ENCODE measurements at places on chromosomes 11 and 22.
A peak's percentile ranks its signal among the peaks of the same experiment; 100 is the strongest.

DNA sequence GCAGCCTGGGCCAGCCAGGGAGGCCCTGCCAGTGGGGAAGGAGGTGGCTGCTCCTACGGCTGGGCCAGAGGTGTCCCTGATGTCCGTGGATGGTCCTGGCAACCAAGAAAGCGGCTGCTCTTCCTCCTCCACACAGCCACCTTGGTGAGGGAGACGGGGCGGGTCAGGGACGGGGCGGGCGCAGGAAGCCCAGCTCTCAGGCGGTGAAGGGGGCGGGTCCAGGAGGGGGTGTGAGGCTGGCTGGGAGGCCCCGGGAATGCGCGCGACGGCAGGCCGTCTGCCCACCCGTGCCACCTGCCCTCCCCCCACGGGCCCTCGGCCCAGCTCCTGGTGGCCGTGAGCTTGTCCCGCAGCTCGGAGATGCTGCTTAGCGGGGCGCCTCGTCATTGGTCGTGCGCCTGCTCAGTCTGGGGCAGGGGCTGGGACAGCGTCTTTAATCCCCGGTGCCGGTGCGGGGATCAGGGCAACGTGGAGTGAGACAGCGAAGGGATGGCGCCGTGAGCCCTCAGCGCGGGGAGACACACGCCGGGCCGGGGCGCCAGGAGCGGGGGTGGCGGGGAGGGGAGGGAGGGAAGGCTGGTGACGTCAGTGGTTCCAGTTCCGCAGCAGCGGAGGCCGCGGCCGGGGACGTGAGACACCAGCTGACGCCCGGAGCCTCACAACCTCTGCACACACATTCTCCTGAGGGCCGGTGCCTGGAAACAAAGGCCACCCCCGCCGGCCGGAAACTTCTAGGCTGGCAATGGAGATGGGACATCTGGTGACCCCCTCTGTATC lies 6.7 kb upstream of the BRSK2 start:
- DNase-seq: peak; percentile 87

GRCh38 chr11:128551611-128552335 lies 35.6 kb downstream of the ETS1 start:
- DNase-seq: no peak

GRCh38 chr11:47955061-47955755 lies 25.2 kb upstream of the PTPRJ start:
- DNase-seq: no peak

DNA sequence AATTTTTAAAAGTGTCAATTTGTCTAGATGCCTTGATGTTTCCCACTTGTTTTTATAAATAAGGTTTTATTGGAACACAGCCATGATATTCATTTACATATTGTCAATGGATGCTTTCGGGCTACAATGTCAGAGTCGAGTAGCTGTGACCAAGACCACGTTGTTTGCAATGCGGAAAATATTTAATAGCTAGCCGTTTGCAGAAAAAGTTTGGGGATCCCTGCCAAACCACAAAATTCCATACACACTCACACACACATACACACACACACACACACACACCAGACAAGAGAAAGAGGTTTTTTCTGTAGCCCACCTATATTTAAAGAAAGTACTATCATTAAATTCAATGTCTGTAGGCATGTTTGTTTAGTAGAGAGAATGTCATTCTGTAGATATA lies 58.3 kb downstream of the TYR start:
- DNase-seq: no peak

- no peak for DNase-seq
Observed at GRCh38 chr11:102046841-102047240, 396 bp upstream of the CFAP300 start.

GRCh38 chr11:35523331-35523768 lies 2.1 kb downstream of the PAMR1 start:
- DNase-seq: no peak

- DNase-seq: no peak
Observed at GRCh38 chr11:44600839-44601383, 35.4 kb downstream of the CD82 start.

GRCh38 chr11:120547811-120548681 lies 36.5 kb downstream of the GRIK4 start:
- DNase-seq: no peak

- DNase-seq: no peak
Observed at GRCh38 chr22:45502215-45503049, at the start of gene FBLN1. FBLN1 (plus strand) TSS chr22:45502883; CDS start chr22:45502986, 103 bp downstream.

- peak; percentile 59 for DNase-seq
Observed at GRCh38 chr11:811446-812245, 1.9 kb downstream of the RPLP2 start.

DNA sequence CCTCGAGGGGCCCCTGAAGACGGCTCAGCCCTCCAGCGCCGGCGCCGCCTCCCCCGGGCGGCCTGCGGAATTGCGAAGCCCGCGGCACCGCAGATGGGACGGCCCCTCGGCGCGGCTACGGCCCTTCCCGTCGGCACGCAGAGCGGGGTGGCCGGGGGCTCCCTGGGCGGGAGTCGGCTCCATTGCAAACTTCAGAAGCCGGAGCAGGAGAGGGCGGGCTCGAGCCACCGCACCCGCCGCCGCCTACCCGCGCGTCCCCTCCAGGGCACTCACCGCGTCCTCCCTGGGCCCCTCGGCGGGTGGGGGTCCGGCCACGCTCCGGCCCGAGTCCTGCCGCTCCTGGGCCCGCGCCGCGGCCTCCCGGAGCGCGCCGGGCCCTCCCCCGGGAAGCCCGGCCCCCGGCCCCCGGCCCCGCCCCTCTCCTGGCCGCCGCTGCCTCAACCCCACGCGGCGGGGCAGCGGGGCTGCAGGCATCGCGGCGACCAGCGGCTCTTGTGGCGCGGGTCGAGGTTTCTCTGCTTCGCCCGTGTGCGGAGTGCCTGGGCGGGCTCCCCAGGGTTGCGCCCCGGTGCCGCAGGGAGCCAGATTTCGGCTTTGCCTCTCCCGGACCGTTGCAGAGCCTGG lies at the start of gene PACSIN3:
Gene PACSIN3, minus strand, starts transcription at position 359 of the 624 bp plus-strand sequence. CDS start 3,707 bp downstream, outside the sequence.
- DNase-seq: peak; percentile 68

- DNase-seq: no peak
Observed at GRCh38 chr11:6968816-6969215, 42.6 kb downstream of the ZNF215 start.

GRCh38 chr22:20108757-20109230 lies 7.1 kb upstream of the RANBP1 start:
- DNase-seq: no peak

- DNase-seq: peak; percentile 63
Observed at GRCh38 chr22:26398741-26399153, 30.3 kb upstream of the ASPHD2 start.

GRCh38 chr22:47540011-47540410 lies 777.6 kb downstream of the TBC1D22A start:
- DNase-seq: no peak

DNA sequence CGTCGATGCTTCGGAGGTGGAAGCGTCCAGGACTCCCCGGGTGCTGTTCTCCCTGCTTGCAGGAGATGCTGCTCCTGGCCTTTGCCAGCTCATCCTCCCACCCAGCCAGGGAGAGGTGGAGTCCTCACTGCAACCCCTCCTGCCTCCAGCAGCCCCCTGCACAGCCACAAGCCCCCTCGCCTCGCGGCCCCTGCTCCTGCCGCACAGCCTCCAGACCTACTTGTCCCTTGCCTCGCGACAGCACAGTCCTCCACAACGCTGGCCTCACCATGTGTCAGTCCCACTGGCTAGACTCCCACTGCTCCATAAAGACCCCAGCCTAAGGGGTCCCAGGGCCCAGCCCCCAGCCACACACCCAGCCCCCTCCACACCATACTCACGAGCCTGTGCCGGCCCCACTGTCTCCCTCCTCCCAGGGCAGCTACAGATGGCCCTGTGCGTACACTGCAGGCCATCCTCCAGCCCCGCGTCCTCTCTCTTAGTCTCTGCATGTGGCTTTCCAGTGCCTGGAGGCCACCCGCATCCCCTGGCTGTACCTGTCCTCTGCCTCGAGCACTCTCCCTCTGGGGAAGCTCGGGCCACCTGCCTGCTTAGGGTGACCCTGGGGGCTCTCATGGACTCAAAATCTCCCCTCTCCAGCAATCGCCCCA lies 91.5 kb downstream of the CELSR1 start:
- DNase-seq: no peak

- DNase-seq: no peak
Observed at GRCh38 chr22:36026741-36027140, 1.9 kb downstream of the RBFOX2 start.

DNA sequence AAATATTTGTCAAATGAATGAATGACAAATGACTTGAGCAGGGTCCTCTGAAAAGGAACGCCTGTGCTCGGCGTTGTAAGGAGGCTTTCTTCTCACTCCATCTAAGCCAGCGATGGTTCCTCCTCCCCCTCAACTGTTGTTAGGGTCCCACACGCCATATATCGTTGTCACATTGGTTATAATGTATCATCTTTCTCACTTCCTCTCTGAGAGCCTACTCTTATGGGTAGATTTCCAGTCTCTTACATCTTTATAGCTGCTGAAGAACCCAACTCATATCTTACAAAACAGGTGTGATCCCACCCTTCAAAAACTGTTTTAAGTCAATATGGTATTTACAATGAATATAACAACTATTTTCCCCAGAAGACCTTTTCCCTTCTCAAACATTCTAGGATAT lies 81.5 kb downstream of the NAV2 start:
- DNase-seq: no peak

DNA sequence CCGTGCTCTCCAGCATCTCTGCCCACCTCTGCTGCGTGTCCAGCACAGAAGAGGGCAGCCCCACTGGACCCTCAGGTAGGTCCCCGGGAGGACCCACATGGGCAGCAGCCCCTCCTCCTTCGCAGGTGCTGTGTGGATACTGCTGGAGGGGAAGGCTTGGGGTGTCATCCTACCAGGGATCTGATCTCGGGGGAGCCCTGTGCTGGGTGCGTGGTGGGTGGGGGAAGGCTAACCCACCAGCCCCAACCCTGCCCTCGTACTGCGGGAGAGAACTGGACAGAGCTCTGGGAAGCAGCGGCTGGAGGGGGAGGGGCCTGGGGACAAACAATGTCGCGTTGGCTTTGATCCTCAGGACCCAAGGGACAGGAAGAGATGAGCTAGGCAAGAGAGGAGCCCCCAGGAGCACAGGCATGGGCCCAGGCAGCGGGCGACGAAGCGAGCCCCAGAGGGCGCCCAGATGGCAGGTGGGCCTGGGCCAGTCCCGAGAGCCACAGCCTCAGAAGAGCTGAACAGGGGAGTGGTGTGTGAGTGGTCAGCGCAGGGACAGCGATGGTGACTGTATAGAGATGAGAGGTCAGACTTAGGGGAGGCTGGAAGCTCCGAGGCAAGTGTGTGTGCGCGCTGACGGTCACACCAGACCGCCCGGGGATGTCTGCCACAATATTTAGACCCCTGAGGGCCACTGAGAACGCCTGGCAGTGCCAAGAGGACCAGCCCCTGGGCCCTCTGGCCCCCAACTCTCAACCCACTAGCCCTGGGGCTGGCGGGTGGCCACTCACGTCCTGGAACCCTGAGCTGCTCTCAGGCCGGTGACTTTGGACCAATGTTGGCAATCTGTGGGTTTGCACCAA lies 1.4 kb upstream of the PIM3 start:
- DNase-seq: no peak

- peak; percentile 41 for DNase-seq
Observed at GRCh38 chr11:2511421-2512369, 66.9 kb downstream of the KCNQ1 start.

- no peak for DNase-seq
Observed at GRCh38 chr11:72773291-72773690, 20.6 kb downstream of the STARD10 start.

- no peak for DNase-seq
Observed at GRCh38 chr11:69948256-69949141, 129.3 kb upstream of the FGF3 start.

All from activated CD8-positive, alpha-beta memory T cell treated with anti-CD3 and anti-CD28 coated beads, Interleukin-2, amount 50 U/mL, for 48 hours (primary cell).